ENCODE measurements at places on chromosomes 5 and 9.

- DNase-seq, result no peak
These were observed 58.0 kb downstream of the ANKRD33B start for GRCh38 chr5:10621832-10622231.

DNA sequence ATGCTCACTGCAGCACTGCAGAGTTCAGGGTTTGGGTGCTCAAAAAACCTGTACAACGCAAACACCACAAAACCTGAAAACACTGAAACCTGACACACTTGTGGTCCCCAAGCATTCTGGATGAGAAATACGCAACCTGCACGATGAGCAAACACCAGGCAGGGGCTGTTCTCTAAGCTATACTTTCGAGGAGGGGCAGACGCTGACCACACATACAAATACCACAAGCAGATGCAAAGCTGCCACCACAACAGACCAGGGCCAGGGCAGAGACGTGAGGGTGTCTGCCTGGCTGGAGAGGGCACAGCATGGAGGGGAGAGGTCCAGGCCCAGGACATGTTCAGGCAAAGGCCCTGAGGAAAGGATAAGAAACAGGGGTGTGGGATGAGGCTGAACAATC, 23.0 kb downstream of the BARHL1 start:
- DNase-seq, result no peak

GRCh38 chr5:98771382-98772109, 1.9 kb upstream of the RGMB start:
- DNase-seq, result no peak

DNA sequence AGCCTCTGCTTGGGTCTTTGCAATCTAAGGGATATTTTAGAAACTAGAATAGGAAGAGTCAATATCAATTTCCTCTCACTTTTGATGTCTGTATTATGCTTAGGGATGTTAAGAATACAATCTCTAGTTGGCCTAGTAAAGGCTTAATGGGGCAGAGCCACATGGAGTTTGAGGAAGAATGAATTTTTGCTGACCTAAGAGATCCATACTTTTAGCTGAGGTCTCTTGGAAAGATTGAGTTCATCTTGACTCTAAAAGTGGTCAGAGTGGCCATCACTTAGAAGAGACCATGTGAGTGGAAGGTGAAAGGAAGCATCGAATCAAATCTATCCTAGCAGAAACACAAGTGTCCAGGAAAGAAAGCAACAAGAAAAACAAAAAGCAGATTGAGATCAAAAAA, 92.2 kb upstream of the SLC28A3 start:
- no peak for DNase-seq

GRCh38 chr5:88281322-88281721, 12.7 kb upstream of the TMEM161B start:
- DNase-seq, result no peak

- DNase-seq, result no peak
These were observed 51.5 kb downstream of the WNK2 start for GRCh38 chr9:93235300-93235960.

DNA sequence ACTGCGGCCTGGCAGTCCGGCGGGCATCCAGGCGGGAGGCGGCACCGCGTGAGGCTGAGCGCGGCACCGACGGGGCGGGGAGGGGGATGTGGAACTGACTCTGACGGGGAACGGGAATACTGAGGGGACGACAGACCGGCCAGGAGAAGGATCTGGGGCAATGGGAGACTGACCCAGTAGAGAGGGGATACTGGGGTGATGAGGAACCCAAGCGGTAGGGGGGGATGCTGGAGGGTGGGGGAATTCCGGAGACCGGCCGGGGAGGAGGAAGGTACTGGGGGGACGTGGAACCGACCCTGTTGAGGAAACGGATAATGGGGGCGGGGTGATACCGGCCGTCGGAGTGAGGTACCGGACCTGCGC, 423 bp downstream of the IPPK start:
- no peak for DNase-seq

- no peak for DNase-seq
These were observed 333.4 kb upstream of the PUM3 start for GRCh38 chr9:3177146-3177761.

DNA sequence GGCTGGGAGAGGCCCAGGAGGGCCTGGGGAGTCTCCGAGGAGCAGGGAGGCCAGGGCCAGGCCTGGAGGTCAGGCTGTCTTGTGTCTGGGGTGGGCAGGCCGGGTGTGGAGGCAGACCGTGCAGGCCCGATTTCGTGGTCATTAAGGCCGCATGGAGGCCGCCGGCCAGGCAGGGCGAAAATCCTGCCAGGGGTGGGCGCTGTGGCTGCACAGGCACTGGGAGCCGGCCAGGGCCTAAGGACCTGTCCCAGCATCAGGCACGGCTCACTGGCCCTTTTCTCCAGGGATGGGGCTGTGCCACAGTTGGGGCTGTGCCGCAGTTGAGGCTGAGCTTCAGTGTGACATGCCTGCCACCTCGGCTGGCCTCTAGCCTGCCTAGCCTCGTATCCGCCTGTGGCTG, 35.9 kb downstream of the ASS1 start:
- DNase-seq, result no peak

DNA sequence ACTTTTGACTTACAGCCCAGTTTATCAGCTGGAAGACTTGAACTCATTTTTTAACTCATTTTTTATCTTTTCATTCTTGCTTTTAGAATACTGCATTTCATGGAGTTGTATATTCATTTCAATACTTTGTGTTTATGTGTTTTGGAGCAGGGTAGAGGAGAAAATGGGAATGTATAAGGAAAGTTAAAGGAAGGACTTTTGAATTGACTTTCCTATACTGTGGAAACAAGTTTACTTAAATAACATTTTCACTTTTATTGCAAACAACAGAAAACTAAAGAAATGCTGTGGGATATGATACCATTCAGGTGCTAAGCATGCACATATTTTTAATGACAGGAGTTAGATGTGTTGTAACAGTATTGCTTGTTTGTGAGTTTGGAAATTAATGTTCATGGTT, 11.7 kb downstream of the NIPBL start:
- no peak for DNase-seq

DNA sequence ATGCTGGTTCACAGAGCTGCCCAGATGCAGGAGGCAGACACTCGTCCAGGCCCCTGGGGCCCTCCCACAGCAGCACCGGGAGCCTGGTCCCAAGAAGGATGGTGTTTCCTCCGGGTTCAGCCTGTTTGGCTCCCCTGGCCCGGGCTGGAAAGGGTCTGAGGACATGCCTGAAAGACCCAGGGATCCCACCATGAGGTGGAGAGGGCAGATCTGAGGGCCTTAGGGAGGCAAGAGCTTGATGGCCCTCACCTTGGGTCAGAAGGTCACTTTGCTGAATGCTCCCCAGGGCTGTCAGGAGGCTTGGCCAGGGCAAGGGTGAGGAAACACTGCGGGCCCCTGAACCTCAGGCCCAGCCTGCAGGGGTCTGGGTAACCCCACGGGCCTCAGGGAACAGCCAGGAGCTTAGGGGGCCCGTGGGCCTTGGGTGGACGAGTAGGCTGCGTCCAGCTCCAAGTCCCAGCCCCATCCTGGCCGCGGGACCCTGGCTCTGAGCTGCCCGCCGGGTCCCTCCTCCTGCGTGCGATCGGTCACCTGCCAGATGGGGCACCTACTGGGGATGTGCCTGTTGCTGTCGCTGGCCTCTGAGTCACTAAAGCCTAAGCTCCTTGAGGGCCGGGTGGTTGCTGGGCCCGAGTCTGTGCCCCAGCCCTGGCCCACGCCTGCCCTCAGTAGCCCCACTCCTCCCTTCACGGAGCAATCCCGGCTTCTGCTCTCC, 106.2 kb downstream of the ZNF354C start:
- no peak for DNase-seq

- DNase-seq, result no peak
These were observed 17.9 kb upstream of the CTNNAL1 start for GRCh38 chr9:109031241-109031640.

DNA sequence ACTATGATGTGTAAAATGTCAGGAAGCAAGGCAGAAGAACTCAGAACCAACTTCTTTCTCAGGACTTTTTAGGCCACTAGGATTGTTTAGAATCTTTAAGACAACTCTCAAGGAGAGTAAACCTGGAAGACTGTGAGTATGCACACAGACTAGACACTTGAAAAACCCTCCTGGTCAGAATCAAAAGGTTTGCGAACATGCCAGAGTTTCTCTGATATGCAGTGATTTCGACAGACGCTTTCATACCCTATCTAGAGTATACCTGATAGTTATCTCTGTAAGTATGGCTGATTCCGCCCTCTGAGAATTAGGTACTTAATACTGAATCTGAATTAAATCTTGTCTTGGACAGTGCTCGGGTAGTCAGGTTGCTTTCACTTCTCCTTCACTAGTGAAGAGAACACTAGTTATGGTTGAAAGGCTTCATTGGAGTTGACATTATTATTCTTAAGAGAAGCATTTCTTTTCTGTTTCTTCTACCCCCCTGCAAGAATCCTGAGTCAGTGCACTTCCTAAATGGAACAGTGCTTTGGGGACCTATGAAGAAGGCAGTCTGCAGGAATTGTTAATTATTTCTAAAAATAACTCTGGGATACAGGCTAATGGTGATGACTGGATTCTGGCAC, 158.1 kb downstream of the HACD4 start:
- no peak for DNase-seq

GRCh38 chr5:40679913-40680681, at the start of gene PTGER4:
PTGER4 (plus strand) TSS chr5:40679915; CDS start chr5:40680994, 1,079 bp downstream.
- no peak for DNase-seq

DNA sequence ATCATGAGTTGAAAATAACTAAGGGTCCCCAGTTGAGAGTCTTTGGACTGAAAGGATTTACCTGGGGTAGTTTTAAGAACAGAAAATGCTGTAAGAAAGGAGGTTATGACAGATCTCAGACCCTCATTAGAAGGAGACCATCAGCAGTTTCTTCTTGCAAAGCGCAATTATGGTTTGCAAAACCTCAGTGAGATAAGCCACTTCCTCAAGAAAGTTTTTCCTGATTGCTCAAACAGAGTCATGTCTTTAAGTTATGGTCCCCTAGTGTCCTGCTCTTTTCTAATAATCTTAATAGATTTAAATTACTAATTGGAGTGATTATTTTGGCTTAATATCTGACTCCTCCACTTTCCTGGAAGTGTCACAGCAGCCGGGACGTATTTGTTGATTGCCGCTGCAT, 293.2 kb upstream of the KLF4 start:
- no peak for DNase-seq

DNA sequence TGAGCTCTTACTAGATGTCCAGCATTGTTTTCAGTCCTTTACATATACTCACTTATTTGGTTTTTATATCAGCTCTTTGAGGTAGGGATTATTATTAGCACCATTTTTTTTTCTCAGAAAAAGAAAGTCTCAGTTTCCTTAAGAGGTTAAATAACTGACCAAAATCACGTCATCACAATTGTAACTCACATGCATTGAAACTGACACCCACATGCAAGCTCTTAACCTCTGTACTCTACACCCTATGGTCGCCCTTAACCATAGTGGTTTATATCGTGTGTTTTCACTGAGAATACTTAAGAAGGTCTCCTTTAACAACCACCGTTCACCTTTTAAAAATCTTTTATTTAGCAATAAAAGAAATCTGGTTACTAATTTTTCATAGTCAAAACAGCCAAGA, 61.0 kb downstream of the PRDM6 start:
- no peak for DNase-seq

DNA sequence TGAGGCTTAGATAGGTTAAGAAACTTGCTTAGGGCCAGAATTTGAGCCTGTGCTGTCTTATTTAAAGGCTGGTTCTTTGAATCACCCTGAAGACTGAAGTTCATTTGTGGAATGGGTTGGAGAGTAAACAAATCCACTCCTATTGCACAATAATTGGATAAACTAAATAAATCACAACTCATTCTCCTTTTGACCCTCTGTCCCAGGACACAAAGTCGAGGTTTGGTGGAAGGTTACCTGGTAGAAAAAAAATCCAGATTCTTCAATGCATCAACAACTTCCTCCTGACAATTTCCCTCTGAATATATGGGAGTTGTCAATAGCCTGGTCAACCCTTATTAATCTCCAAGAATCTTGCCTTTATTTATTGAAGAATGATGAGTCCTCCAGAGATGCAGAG, 28.9 kb downstream of the TBC1D2 start:
- DNase-seq, result no peak

DNA sequence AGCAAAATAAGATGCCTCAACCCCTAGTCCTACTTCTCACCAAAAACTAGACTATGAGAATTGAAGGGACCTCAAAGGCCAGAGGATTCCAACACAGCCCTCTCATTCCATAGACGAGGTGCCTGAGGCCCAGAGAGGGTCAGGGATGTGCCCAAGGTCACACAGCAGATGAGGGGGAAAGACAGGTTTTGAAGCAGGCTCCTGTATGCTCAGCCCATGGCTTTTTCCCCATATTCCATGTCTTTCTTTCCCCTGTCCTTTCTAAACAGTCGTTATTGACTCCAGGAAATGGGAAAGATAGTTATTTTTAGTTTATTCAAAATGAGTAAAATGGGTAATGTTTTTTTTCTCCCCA, 61.2 kb upstream of the COL15A1 start:
- DNase-seq, result no peak

DNA sequence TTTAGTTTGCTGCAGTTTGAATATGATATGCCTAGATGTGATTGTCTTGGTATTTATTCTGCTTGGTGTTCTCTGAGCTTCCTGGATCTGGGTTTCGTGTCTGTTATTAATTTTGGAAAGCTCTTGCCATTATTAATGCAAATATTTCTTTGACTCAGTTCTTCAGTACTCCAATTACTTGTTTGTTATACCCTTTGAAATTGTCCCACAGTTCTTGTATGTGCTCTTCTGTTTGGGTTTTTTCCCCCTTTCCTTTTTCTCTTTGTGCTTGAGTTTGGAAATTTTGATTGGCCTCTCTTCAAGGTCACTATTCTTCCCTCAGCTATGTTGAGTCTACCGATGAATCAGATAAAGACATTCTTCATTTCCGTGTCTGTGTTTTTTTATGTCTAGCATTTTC, 96.6 kb upstream of the CKMT2 start:
- no peak for DNase-seq

DNA sequence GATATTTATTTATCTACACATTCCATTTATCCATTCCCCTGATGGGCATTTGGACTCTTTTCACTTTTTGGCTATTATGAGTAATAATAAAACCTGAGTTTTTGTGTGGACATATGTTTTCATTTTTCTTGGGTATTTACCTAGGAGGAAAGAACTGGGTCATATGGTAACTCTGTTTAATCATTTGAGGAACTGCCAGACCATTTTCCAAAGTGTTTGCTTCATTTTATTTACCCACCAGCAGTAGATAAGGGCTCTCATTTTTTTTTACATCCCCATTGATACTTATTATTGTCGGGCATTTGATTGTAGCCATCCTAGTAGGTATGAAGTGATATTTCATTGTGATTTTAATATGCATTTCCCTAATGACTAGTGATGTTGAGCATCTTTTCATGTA, 7.7 kb upstream of the PTPDC1 start:
- DNase-seq, result no peak

- DNase-seq, result no peak
These were observed 970.9 kb upstream of the NUDT12 start for GRCh38 chr5:104533498-104533897.

- DNase-seq, result no peak
These were observed 43.2 kb downstream of the KIAA0825 start for GRCh38 chr5:94575196-94575595.

GRCh38 chr5:137022043-137022442, 477.1 kb downstream of the SPOCK1 start:
- DNase-seq, result no peak

GRCh38 chr5:56070851-56071465, 76.2 kb upstream of the IL6ST start:
- no peak for DNase-seq
